SK-N-DZ (cell line): ENCODE measurements at places on chromosomes 7 and 10.

GRCh38 chr7:39547336-39547735 is 18.9 kb upstream of the YAE1 start:
- DNase-seq, result no peak

DNA sequence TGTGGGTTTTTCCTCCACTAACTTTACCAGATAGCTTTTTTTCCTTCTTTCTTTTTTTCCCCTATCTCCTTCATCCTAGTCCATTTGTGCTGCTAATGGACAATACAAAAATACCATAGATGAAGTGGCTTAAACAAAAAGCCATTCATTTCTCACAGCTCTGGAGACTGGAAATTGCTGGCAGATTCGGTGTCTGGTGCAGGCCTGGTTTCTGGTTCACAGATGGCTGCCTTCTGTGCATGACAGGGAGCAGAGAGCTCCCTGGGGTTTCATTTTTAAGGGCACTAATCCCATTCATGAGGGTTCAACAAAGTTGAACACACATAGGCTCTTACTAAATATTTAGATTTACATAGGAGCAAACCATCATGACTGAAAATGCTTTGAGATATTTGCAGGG is 467.4 kb downstream of the TYW1 start:
- DNase-seq, result peak; percentile 43

- DNase-seq, result no peak
Observed at GRCh38 chr7:94160719-94161435, 156.7 kb upstream of the BET1 start.

DNA sequence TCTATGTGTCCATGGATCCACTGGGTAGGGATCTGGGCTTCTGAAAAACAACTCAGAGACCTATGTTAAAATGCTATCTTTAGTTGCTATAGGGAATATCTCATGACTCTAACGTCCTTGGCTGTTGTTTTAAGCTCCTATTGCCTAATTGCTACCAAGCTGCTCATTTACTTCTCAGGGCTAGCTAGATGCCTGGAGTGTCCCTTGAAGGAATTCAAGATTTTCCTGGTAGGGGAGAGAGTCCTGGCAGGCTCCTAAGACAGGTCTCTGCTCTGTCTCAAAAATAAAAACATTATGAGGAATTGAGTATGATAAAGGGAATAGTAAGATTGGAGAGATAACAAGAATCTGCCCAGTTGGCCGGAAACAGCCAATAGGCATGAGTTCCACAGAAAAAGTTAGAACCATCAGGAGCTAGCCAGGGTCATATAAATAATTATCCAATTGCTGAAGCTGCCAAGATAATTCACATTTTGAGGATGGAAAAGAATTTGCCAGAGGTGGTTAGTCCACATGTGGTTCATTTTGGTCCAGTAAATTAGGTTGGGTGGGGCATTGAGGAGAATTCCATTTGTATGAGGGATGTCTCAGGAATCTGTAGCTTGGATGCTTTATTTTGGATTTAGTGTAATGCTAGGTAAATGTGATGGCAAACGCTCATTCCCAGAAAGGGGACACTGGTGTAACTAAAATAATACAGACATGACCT is 362.7 kb upstream of the VSTM2A start:
- DNase-seq, result no peak

GRCh38 chr7:102064361-102065025 is 222.2 kb upstream of the SH2B2 start:
- DNase-seq, result no peak

DNA sequence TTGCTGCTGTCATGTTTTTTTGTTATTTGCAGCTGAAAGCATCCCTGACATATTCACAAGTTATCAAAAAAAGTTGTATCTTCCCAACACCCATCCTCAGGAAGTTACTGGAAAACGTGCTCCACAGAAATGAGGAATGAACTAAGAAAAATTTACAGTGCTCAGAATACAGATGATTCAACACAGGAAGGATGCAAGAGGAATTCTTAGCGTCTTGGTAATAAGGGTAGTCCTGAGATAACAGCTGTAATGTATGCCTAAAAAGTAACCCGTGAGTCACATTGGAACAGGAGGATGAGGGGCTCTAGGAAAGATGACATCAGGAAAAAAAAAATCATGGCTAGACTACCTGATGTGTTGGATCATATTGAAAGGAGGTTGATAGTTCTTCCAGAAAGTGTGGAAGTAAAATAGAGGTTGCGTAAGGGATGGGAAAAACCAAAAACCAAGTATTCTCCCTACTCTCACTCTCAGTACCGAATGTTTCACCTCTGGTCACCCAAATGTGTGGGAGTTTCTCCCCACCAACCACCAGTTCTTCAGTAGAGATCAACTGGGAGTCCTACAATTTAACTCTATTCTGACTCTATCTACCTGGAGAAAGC is 3.9 kb downstream of the ADAM12 start:
- no peak for DNase-seq

- no peak for DNase-seq
Observed at GRCh38 chr7:123612024-123612423, 10.4 kb downstream of the ASB15 start.

GRCh38 chr7:45239486-45239885 is 81.9 kb downstream of the RAMP3 start:
- no peak for DNase-seq

DNA sequence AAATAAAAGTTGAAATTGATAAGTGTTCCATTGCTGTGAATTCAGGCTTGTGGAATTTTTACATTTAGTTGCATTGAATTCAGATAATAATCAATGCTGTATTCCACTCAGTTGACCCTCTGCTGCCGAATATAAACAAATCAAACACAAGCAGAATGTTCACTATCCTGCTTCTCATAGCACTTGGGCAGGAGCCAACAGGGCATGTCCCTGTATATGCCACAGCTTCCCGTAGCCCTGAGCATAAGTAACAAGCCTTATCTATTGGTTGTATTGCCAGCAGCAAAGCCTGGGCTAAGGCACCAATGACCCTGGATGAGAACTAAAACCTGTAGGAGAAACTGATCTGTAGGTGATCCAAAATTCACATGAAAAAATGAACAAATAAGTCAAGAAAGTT is 145.9 kb downstream of the ARHGAP12 start:
- no peak for DNase-seq

- peak; percentile 29 for DNase-seq
Observed at GRCh38 chr7:79452495-79453265, 787 bp downstream of the MAGI2 start.

DNA sequence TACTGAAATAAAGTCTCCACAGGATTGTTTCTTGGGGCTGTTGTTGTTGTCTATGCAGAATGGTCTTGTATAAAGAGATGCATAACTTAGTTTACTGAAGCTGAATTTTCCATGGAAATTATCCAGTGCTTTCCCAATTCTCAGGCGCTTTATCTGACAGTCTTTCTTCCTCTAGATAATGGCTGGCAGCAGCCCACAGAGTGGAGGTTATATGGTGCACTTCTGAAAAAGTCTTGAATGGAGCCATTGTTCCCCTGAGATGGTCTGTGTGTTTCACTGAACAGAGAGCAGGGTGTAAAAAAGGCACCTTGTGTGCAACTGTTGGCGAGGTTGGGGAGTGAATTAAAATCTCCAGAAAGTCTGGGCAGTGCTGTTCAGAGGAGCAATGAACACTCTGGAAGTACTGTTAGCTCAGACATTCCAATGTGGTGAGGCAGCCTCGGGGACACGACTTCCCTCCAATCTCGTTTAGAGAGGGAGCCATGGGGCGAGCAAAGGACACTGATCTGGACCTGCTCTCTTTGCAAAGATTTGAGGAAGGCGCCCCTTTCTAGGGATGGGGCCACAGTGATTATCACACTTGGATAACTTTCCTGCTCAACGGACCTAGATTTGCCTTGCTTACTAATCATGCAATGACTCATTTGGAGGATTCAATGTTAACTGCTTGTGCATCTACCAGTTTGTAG is 2.0 kb upstream of the PLCE1 start:
- DNase-seq, result no peak

- no peak for DNase-seq
Observed at GRCh38 chr10:124875596-124875995, 66.3 kb upstream of the ZRANB1 start.

DNA sequence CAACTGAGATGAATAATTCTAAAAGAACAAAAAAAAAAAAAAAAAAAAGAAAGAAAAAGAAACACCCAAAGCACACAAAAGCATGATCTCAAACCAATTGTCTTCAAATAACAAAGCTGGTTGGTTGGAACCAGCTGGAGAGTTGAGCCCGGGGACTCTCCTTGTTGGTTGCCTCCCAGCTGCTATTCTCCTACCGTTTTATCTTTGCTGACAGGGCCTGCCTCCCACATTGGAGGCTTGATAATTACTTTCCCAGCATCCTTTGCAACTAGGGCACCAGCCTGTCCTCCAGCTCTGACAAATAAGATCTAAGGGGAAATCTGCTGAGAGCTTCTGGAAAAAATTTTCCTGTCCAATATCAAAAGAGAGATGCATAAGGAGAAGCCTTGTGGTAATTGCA is 6.8 kb downstream of the PON1 start:
- peak; percentile 11 for DNase-seq

DNA sequence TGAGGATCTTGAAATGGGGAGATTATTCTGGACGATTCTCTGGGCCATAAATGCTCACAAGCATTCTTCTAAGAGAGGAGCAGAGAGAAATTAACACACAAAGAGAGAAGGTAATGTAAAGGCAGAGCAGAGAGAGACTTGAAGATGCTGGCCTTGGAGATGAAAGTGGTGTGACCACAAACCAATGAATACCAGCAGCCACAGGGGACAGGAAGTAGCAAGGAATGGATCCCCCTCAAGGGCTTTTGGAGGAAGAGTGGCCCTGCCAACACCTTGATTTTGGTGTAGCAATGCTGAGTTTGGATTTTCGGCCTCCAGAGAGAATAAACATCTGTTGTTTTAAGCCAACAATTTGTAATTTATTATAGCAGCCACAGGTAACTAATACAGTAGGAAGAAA is 1155.6 kb downstream of the TYW1 start:
- DNase-seq, result no peak

DNA sequence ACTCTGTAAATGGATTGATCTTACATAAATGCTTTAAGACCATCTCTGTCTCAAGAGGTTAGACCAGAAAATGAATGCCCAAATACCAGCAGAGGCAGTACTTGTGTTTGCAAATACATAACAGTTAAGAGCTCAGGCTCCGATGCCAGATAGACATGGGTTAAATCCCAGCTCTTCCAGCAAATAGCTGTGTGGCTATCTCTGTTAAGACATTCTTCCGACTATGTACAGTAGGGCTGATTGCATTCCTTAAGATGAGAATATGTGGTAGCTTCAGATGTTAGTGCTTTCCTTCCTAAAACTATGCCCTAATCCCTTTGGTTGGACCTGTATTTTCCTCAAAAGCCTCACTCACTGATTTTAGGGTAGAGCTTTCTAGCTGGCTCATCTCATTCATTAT is 2.2 kb downstream of the IDE start:
- no peak for DNase-seq

DNA sequence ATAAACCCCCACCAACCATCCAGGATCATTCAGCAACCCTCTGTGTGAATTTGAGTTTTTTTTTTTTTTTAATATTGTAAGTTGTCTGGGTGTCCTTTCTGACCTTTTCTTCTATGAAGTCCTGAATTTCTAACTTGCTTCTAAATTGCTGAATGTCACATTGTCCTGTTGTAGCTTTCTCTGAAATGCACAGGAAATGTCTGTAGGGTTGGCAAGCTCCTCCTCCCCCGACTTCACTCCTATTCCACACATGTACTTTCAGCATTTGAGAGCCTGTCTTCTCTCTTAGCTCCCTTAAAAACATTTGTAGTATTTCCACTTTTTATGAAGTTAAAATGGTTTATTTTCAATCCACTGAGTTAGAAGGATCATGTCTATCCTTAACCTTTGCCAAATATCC is 3.3 kb upstream of the CNNM2 start:
- no peak for DNase-seq

DNA sequence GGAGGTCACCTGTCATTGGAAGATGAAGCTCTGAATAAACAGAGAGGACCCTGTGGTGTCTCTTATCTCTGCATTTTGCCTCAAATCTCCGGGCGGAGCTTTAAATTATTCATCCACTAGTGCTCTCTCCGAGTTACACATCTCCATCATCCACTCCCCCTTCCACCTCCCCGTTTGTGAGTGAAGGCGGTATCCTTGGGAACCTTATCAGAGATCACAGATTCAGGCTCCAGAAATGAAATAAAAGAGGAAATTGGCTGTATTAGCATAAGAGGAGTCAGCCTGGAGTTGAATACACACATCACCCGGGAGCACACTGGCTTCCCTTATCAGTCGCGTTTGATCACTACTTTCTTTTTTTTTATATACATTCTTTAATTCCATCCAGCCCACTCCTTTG is 1184.8 kb downstream of the GATA3 start:
- DNase-seq, result peak; percentile 100

GRCh38 chr10:62584731-62585130 is 210.6 kb downstream of the ZNF365 start:
- DNase-seq, result no peak

GRCh38 chr7:42143711-42144600 is 93.1 kb downstream of the GLI3 start:
- no peak for DNase-seq

DNA sequence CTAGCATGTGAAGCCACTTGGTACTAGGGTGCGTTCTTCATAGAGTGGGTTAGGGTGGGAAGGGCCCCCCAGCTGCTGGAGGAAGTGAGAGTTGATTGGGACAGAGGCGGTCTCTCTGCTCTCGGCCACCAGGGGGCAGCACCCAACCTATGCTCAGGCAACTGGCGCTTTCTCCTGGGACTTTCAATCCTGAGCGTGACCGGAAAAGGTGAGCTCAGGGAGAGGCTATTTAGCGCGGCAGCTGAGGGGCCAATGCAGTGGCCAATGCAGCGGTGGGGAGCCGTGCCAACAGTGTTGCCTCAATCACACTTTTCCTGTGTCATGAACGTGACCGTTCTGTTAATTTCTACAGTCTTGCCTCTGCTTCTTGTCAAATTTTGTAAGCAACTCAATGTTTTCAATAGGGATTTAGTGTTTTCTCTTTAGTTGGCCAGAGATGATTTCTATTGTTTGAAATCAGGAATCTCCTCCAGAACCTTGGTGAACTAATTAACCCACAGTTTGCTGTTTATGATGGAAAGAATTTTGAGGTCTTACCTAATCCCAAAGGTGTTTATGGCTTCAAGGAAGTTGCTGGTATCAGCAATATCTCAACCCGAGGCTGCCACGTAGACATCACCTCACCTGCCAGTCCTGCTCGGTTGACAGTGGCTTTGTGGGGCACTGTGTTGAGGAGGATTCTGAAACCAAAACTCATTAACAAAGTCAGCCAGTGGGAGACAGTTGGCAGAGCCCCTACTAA is 67.9 kb upstream of the PDZD8 start:
- DNase-seq, result peak; percentile 59

- DNase-seq, result no peak
Observed at GRCh38 chr10:1290071-1290471, 233.9 kb downstream of the WDR37 start.

DNA sequence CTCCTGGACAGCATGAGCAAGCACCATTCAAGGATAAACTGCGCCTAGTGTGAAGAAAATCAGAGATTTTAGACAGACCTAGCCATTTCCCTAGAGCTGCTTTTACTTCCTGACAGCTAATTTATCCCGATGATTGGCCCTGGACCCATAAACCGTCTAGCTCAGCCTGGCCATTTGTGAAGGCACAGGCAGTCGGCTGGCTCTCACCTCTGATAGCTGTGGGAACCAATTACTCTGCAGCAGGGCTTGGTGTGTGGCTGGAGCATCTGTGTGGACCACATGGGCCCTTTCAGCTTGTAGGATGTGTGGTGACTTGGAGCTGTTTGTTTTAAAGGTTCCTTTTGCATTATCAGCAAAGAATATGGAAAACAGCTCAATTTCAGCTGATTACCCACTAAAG is 111.1 kb upstream of the NPY start:
- DNase-seq, result peak; percentile 17

GRCh38 chr7:150746921-150747320 is 9.7 kb downstream of the GIMAP5 start:
- DNase-seq, result no peak

GRCh38 chr7:16060502-16060901 is 360.8 kb downstream of the CRPPA start:
- DNase-seq, result no peak
